ENCODE measurements at places on chromosomes 12 and 14.

- no peak for DNase-seq
These were observed 204.4 kb downstream of the FOXN3 start for GRCh38 chr14:89212386-89213235.

DNA sequence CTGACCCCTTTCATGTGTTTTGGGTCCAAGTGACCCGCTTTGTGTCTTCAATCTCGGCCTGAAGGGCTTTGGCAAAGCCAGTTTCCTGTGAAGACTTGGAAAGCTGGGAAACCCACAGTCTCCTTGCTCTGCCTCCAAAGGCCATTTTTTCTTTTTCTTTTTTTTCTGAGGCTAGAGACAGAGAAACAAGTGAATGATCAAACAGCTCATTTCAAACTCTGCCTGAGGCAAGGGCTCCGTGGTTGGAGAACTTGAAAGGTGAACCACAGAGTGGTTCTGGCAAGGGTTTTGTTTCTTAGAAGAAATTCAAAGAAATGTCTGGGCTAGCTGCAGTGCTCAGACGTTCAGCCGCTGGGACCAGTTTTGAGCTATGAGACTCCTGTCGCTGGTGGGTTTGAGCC, 62.7 kb downstream of the ERH start:
- DNase-seq = no peak

DNA sequence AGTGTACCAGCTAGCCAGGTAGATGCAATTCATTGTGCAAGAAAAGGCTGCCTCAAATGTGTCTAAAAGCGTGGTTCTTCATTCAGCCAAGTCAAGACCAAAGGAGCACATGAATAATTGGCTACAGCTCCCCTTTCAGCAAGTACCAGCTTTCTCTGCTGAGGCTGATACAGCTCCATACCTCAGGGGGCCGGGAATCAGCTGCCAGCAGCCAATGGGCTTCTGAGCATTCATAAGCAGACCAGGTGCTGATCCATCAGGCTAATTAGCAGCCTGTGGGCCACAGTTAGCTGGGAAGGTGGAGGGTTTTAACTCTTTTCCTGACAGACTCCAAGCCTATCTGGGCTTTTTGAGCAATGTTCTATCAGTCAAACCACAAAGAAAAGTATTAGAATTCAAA, 264.7 kb downstream of the APAF1 start:
- peak; percentile 43 for DNase-seq

DNA sequence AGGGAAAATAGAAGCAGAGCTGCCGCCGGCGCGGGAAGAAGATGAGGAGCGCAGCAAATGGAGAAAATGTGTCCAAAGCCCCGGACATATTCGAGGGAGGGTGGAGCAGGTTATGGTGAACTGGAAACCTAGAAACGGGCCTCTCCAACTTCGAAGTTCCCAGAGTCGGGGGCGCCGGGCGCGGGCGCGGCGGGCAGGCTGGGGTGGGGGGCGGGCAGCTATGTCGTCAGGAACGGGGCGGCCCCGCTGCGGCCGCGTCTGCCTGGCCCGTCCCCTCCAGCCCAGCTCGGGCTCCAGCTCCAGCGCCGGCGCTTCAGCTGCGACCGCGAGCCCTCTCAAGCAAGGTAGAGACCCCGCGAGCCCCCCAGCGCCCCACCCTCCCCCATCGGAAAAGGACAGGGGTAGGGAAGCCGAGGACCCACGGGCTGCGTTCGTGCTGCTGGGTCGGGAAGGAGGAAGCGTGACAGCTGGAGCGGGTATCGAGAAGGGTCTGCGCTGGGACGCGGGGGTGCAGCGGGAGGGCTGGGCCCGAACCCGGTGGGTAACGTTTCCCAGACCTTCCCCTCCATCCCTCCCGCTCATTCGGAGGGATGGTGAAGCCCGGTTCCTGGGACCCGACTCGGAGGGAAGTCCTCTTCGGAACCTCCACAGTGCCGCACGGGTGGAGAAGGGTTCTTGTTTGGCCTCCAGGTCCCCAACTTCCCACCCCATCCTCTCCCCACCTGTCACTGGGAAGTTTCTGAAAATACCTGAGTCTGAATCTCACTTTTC, 1.0 kb downstream of the DGKA start:
- DNase-seq = peak; percentile 26

GRCh38 chr12:104276273-104277131, 27.0 kb upstream of the EID3 start:
- DNase-seq = no peak

DNA sequence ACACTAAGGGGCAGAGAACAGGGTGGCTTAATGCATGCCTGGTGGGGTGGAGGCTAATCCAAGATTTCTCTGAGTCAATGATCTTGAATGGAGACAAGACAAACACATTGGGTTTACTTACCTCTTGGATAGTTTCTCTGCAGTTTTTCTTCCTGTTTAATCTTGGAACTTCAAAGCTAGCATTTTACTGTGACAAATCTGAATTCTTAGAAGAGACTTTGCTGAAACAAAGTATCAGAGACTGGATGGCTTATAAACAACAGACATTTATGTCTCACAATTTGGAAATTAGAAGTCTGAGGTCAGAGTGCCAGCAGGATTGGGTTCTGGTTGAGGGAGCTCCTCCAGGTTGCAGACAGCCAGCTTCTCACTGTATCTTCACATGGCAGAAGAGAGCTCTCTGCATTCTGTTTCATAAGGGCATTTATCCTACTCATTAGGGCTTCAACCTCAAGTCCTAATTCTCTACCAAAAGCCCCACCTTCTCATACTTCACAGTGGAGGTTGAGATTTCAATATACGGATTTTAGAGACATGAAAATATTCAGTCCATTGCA, 921.8 kb downstream of the VRK1 start:
- DNase-seq = no peak

GRCh38 chr12:121533394-121534090, 47.3 kb downstream of the KDM2B start:
- no peak for DNase-seq

- DNase-seq = no peak
These were observed 59.9 kb upstream of the IFNG-AS1 start for GRCh38 chr12:67929384-67929772.

DNA sequence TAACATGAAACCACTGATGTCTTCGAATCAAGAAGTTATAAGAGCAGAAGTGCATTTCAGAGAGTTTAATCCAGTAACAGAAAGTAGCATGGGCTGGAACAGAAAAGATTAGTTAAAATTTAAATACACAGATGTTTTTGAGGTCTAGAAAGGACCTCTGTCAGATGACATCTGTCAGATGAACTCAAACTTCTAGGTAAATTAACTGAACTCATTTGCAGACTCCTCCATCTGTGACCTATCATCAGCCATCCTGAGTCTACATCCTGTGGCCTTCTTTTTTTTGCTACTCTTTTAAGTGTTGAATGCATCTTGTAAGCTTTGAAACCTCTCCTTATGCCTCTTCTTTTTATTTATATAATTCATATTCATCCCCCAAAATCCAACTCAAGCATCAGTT, 53.3 kb downstream of the C2CD5 start:
- no peak for DNase-seq

- DNase-seq = peak; percentile 9
These were observed 6.9 kb downstream of the RTRAF start for GRCh38 chr14:51996148-51996746.

DNA sequence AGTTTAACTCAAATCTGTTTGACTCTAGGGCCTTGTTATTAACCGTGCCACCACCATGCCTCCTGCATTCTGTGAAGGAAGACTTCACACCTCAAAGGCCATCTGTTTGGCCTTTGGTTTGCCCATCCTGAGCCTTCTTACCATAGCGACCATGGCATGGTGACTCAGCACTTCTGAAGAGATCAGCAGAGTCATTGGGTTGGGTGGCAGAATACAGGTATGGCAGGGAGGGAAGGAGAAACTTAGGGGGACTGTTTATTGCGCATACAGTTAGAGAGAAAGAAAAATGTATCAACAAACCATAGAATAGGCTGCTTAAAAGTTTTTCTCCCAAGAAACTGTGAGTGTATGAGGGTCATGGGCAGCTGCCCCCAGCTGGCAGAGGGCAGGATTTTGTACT, 49.2 kb downstream of the DAD1 start:
- no peak for DNase-seq

DNA sequence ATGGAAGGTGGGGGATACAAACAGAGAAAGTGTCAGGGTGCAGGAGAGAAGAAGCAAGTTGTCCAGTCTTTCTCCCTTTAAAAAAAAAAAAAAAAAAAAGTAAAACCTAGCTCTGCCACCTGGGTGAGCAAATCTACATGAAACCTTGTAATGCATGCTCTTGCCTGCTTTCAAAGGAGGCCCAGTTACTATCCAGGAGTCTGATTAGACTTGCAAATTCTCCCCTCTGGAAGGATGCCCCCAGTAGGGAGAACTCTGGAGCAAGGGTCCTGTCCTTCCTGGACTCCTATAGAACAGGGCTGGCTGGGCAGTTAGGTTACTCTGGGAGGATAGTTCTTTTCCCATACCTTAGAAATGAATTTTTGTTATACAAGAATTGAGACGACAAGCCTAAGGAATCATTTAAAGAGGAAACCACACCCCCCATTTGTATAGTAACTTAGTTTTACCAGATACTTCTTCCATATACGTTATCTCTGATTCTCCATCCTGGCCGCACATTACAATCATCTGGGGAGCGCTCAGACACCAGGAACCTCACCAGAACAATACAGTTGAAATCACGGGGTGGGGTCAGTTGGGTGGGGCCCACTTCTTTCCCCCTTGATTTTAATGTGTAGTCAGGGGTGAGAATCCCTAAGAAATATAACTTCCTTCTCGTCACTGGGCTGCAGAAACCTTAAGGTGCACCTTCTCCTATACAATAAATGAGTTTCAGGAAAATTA, 30.5 kb downstream of the RAB35 start:
- DNase-seq = no peak

DNA sequence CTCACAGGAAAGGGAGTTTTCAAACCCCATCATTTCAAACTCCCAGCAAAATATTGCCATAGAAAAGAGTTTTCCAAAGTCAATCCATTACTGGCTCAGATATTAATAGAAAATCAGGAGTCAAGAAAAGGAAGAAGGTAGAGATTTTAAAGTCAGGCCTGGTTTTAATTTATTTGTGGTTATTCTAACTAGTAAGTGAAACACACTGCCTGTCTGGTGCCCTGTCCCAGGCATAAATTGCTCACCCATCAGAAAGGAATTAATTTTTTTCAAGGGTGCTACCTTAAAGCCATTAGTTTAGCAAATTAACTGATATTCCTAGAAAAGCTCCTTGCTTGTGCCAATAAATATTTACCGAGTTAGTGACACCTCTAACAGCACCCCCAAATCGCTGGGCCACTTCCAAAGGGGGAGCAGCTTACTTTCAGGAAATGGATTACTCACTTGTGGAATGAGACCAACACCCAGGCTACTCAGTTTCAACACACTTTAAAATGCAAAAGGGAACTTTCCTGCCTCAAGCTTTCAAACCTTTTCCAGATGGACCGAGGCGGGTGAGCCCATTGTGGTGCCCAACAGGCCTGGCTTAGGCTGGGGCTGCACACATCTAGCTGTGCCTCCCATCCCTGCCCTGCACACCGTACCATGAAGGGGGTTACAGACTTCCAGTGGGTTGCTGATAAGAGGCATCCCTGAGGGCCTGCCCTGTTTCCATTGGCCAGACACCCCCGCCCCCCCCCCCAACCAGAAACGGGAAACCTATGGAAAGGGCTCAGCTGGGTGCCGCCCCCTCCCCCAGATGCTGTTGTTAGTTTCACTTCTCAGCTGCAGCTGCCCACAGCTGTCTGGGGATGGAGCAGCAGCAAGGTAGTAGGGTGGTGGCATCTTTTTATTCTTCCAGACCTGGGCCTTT, 117.2 kb downstream of the SAMD4A start:
- no peak for DNase-seq

DNA sequence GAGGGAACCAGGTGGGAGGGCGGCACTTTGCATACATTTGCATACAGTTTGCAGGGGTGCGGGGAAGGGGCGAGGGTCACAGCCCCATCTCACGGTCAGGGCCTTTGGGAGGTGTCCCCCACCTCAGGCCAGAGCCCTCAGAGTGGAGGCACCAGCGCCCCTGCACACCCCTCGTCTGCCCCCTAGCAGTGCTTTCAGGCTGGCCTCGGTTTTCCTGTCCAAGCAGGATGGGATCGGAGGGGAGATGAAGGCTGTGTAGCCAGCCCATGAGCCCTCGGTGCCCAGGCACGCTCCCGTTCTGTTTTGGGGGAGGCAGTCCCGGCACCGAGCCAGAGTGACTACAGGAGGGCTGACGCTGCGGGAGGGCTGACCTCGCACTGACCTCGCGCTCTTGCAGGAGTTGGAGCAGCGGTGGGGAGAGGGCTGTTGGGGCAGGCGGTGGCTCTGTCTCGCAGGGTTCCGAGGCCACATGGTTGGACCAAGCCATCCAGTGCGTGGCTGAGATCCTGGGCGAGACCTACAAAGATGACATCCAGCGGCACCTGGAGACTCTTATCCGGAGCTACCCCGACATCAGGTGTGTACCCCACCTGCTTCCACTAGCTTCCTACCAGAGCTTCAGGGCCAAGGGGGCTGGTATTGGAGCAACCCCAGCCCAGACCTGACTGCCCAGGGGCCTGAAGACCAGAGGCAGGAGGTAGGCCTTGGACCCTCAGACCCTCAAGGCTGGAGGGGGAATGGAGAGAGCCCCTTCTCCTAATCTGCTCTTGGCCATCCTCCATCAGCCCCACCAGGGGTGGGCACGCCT, 13.6 kb downstream of the EXOC3L4 start:
- no peak for DNase-seq

GRCh38 chr12:100266585-100266834, 369 bp downstream of the DEPDC4 start:
- DNase-seq = no peak

GRCh38 chr12:109740694-109741245, 27.1 kb downstream of the FAM222A start:
- no peak for DNase-seq

DNA sequence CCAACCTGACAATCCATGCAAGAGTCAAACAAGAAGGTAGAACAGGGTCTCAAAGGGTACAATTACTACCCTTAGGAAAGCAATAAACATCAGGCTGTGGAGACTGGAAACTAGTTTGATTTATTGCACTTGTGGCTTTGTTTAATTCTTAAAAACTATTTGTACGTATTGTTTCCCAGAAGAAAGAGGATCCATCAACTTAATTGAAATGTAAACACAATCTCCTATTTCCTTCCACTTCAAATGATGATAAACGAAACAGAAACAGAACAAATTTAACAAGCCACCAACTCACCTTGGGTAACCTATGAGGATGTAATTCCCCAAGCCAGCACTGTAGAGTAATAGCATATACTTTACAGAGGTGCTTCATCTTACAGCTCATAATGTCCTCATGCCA, 8.0 kb downstream of the STXBP6 start:
- peak; percentile 76 for DNase-seq

GRCh38 chr12:64036414-64036813, 185.7 kb downstream of the KICS2 start:
- DNase-seq = no peak

DNA sequence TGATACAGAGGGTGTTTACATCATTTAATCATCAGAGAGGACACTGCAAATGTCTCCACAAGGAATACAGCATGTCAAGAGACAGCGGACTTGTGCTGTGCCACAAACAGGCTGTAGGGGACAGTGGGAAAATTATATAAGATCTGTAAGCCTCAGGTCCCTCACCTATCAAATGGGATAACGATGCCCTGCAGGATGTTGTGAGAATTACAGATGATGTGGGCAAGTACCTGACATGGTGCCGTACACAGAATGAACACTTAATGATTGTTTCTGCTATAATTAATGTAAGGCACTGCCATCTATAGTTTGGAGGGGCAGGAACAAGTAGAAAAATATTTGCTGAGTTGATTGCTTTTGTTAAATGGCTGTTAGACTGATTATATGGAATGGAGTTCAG, 81.9 kb upstream of the GTF2A1 start:
- no peak for DNase-seq

GRCh38 chr14:74105381-74105780, 20.6 kb downstream of the LIN52 start:
- no peak for DNase-seq

- DNase-seq = no peak
These were observed 9.8 kb downstream of the FRMD6 start for GRCh38 chr14:51661504-51661903.

- no peak for DNase-seq
These were observed 109.7 kb upstream of the PRMT8 start for GRCh38 chr12:3381059-3382047.
